ENCODE measurements at places on chromosomes 16 and 17. TPM values are rescaled to one million over a fixed set of nuclear protein-coding genes. Genes with fewer than 3 reads are reported as not detected.

- no peak for DNase-seq
Observed at GRCh38 chr16:5575646-5576245, 478.2 kb upstream of the EEF2KMT start.

The SCARF1 gene
- total RNA-seq: 14.8 TPM

GRCh38 chr16:11015076-11015475, 70.7 kb downstream of the CLEC16A start:
- DNase-seq: no peak

The CD300A gene
- total RNA-seq: 7.8 TPM
